ENCODE measurements at places on chromosomes 6 and 20.

GRCh38 chr6:148524976-148525375 is 182.3 kb downstream of the SASH1 start:
- H3K27ac ChIP-seq = peak overlapping the region; percentile 71
- H3K4me1 ChIP-seq = peaks cover 24% of the 10 kb centered on the region
- H3K36me3 ChIP-seq = peaks cover 50% of the 10 kb centered on the region
- H3K27me3 ChIP-seq = no peaks in the 10 kb centered on the region
- no peak overlapping the region for H3K4me3 ChIP-seq

DNA sequence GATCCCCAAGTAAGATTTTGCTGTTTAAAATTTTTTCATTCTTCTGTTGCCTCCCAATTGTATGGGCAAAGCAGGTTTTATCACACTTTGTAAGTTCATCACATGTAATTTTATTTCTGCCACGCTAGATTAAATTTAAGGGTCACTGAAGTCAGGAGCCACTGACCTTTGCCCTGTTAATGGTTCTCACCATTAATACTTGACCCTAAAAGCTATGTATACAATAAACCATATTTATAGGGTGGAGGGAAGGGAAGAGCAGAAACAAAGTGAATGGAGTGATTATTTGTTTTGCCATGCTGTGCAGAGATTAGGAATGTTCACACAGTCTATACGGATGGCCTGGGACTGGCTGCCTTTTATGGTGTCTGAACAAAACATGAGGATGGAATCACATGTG is 186.7 kb downstream of the BMP2 start:
- H3K36me3 ChIP-seq = no peaks in the 10 kb centered on the region
- no peaks in the 10 kb centered on the region for H3K4me1 ChIP-seq
- no peak for DNase-seq
- no peaks in the 10 kb centered on the region for H3K27me3 ChIP-seq
- no peak overlapping the region for H3K4me3 ChIP-seq
- H3K27ac ChIP-seq = no peak overlapping the region

- no peak for DNase-seq
- H3K27me3 ChIP-seq = no peaks in the 10 kb centered on the region
- H3K36me3 ChIP-seq = no peaks in the 10 kb centered on the region
- no peak overlapping the region for H3K27ac ChIP-seq
- H3K4me1 ChIP-seq = no peaks in the 10 kb centered on the region
Observed at GRCh38 chr6:148831531-148831930, 84.7 kb downstream of the UST start.

DNA sequence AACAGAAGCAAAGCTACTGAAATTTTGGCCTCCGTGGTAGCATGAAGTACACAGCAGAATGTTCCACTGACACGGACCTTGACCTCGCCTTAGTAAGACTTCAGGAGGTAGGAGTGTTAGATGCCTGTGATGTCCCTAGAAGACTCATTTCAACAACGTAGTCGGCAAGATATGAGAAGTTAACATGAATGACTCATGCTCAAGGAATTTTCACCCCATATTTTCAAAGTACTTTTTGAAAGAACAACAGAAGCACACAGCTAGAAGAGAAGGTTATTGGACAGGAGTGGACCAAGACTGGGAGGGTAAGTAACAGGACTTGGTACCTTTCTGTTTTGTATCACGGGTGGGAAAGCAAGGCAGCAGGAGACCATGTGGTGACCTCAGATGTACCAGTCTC is 78.0 kb downstream of the DZANK1 start:
- no peaks in the 10 kb centered on the region for H3K27me3 ChIP-seq
- no peak overlapping the region for H3K27ac ChIP-seq
- peaks cover 24% of the 10 kb centered on the region for H3K36me3 ChIP-seq
- no peak for DNase-seq

GRCh38 chr6:100553243-100553642 is 88.5 kb upstream of the SIM1 start:
- H3K27ac ChIP-seq = no peak overlapping the region
- DNase-seq = peak; percentile 2
- no peaks in the 10 kb centered on the region for H3K4me1 ChIP-seq
- no peak overlapping the region for H3K4me3 ChIP-seq
- no peaks in the 10 kb centered on the region for H3K36me3 ChIP-seq

DNA sequence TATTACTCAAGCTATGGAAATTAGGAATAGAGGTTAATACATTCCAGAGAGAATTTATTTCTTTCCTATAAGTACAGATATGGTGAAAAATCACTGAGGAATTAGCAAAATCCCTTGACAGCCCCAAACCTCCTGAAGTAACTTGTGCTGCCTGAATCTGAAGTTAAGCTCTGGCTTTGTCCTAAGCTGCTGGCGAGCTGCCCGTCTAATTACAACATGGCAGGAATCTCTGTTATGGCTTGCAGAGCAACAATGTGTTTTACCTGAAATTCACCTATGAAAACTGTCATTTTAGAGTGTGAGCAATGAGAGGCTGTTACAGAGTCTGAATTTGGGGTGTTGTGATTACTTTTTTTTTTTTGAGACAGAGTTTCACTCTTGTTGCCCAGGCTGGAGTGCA is 22.5 kb upstream of the IYD start:
- DNase-seq = peak; percentile 31
- H3K27me3 ChIP-seq = no peaks in the 10 kb centered on the region
- no peak overlapping the region for H3K4me3 ChIP-seq

- H3K36me3 ChIP-seq = no peaks in the 10 kb centered on the region
- no peak overlapping the region for H3K27ac ChIP-seq
- no peak for DNase-seq
- H3K4me1 ChIP-seq = no peaks in the 10 kb centered on the region
- no peaks in the 10 kb centered on the region for H3K27me3 ChIP-seq
Observed at GRCh38 chr6:21295506-21296240, 297.9 kb upstream of the SOX4 start.

DNA sequence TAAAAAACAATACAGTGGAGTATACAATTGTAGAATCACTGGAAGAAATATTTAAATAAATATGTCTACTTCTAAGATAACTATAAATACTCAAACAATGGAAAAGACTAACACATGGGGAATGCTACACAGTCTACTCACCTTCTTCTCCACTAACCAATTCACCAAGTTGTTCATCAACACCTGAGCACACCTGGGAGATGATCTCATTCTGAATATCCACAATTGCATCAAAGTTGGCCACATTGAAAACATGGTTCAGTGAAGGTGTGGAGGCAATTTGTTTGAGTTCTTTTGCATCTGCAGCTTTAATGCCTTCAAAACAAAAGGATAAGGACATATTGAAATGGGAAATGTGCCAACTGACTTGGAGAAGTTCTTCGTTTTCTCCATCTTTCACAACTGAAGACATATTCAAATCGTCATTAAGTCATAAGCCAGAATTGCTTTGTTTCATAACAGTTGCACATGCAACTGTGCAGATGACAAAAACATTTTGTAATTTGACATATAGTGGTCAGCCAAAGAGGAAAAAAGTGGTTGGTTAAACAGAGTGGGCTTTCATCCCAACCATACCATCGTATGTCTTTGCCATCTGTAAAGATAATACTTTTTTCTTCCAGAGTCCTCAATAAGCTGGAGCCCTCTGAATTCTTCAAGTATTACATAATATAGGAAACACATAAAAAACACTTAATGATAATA is 17.5 kb downstream of the COL12A1 start:
- no peak overlapping the region for H3K4me3 ChIP-seq
- no peaks in the 10 kb centered on the region for H3K27me3 ChIP-seq
- H3K27ac ChIP-seq = no peak overlapping the region

GRCh38 chr6:150576651-150577226 is 22.9 kb upstream of the PLEKHG1 start:
- DNase-seq = no peak
- H3K27me3 ChIP-seq = no peaks in the 10 kb centered on the region
- H3K36me3 ChIP-seq = no peaks in the 10 kb centered on the region
- H3K4me1 ChIP-seq = no peaks in the 10 kb centered on the region
- H3K27ac ChIP-seq = no peak overlapping the region

GRCh38 chr6:154996016-154996590 is 988 bp downstream of the TIAM2 start:
- H3K4me3 ChIP-seq = peak overlapping the region; percentile 60
- DNase-seq = no peak
- peaks cover 43% of the 10 kb centered on the region for H3K4me1 ChIP-seq
- H3K27ac ChIP-seq = peak overlapping the region; percentile 78

- H3K27ac ChIP-seq = peak overlapping the region; percentile 9
- H3K27me3 ChIP-seq = peaks cover 5% of the 10 kb centered on the region
- no peak for DNase-seq
- no peaks in the 10 kb centered on the region for H3K4me1 ChIP-seq
- H3K36me3 ChIP-seq = no peaks in the 10 kb centered on the region
Observed at GRCh38 chr20:1491860-1492642, 831 bp upstream of the SIRPB2 start.

DNA sequence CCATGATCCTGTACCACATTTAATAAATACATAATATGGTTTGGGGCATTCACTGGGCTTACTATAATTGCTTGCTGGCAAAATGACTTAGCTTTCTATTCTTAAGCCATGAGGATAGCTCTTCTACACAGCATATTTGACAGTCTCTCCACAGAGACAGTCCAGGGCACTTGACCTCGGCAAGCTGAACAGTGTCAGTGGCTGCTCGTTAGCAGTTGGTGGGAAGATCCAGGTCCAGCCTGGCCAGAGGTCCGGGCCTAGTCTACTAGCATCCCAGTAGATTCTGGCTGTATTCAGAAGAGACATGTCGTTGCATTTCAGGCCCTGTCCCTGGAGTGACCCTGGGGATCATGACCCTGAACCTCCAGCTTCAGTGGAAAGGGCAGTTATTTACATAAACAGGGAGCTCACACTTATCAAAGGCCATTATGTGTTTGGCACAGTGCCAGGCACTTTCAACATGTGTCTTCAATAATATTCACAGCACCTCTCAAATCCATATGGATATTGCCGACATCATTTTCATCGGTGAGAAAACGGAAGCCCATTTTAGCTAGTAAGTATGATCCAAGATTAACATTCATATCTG is 139.0 kb downstream of the IMPG1 start:
- no peak for DNase-seq
- H3K27me3 ChIP-seq = peaks cover 9% of the 10 kb centered on the region
- H3K27ac ChIP-seq = no peak overlapping the region
- H3K36me3 ChIP-seq = no peaks in the 10 kb centered on the region
- H3K4me1 ChIP-seq = peaks cover 11% of the 10 kb centered on the region

GRCh38 chr20:41837669-41838224 is 219.6 kb upstream of the CHD6 start:
- H3K36me3 ChIP-seq = no peaks in the 10 kb centered on the region
- H3K4me3 ChIP-seq = no peak overlapping the region
- DNase-seq = no peak

DNA sequence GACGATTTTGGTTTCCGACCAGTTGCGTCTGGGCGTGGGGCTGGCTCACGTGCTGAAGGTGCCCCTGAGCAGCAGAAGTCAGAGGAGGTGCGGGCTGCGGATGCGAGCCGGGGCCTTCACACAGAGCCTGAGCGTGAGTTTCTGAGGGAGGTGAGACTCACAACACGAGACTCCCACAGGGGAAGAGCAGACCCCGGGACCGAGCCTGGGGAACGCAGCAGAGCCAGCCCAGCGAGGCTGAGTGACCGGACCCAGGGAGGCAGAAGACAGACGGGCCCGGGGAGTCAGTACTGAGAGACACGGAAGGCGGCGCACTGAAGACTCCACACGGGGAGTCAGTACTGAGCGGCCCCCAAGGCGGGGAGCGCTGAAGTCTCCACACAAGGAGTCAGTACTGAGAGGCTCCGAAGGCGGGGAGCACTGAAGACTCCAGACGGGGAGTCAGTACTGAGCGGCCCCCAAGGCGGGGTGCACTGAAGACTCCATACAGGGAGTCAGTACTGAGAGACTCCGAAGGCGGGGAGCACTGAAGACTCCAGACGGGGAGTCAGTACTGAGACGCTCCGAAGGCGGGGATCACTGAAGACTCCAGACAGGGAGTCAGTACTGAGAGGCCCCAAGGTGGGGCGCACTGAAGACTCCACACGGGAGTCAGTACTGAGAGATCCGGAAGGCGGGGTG is 77.8 kb downstream of the DLL1 start:
- H3K27me3 ChIP-seq = peaks cover 32% of the 10 kb centered on the region
- no peaks in the 10 kb centered on the region for H3K36me3 ChIP-seq
- DNase-seq = no peak

DNA sequence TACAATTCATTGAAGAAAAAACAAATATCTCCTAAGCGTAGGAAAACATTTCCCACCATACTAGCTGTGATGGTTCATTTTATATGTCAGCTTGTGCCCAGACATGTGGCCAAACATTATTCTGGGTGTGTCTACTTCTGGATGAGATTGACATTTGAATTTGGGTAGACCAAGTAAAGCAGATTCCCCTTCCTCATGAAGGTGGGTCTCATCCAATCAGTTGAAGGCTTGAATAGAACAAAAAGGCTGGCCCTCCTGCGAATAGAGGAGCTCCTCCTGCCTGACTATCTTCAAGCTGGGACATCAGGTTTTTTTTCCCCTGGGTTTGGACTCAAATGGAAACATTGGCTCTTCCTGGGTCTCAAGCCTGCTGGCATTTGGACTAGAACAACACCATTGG is 113.6 kb downstream of the DHX35 start:
- no peaks in the 10 kb centered on the region for H3K4me1 ChIP-seq
- H3K4me3 ChIP-seq = no peak overlapping the region
- H3K36me3 ChIP-seq = no peaks in the 10 kb centered on the region

DNA sequence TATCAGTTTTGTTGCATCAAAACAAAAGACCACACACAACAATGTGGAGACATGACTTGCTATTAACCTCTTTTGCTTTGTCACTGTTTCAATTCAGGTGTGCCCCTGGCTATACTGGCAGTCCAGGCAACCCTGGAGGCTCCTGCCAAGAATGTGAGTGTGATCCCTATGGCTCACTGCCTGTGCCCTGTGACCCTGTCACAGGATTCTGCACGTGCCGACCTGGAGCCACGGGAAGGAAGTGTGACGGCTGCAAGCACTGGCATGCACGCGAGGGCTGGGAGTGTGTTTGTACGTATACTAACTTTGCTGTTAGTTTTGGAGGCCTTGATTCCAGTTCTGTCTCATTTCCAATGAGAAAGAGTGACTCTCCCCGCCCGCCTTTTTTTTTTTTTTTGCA is 356.9 kb downstream of the ARHGAP18 start:
- H3K4me1 ChIP-seq = no peaks in the 10 kb centered on the region
- no peaks in the 10 kb centered on the region for H3K27me3 ChIP-seq
- peak; percentile 23 for DNase-seq
- H3K4me3 ChIP-seq = no peak overlapping the region
- H3K27ac ChIP-seq = no peak overlapping the region

- no peak for DNase-seq
- H3K36me3 ChIP-seq = no peaks in the 10 kb centered on the region
- H3K4me1 ChIP-seq = no peaks in the 10 kb centered on the region
- no peak overlapping the region for H3K4me3 ChIP-seq
- no peak overlapping the region for H3K27ac ChIP-seq
- no peaks in the 10 kb centered on the region for H3K27me3 ChIP-seq
Observed at GRCh38 chr6:165117121-165117520, 192.3 kb downstream of the C6orf118 start.

GRCh38 chr6:163583558-163583957 is 169.0 kb downstream of the QKI start:
- no peak overlapping the region for H3K4me3 ChIP-seq
- no peaks in the 10 kb centered on the region for H3K27me3 ChIP-seq
- DNase-seq = no peak
- no peaks in the 10 kb centered on the region for H3K4me1 ChIP-seq
- H3K27ac ChIP-seq = no peak overlapping the region

GRCh38 chr20:46255440-46256104 is 52.7 kb downstream of the CDH22 start:
- DNase-seq = peak; percentile 90
- H3K27ac ChIP-seq = no peak overlapping the region
- no peaks in the 10 kb centered on the region for H3K36me3 ChIP-seq
- H3K27me3 ChIP-seq = peaks cover 16% of the 10 kb centered on the region

GRCh38 chr20:37749620-37750403 is 56.0 kb downstream of the CTNNBL1 start:
- no peaks in the 10 kb centered on the region for H3K27me3 ChIP-seq
- H3K36me3 ChIP-seq = peaks cover 20% of the 10 kb centered on the region
- no peak overlapping the region for H3K4me3 ChIP-seq
- H3K27ac ChIP-seq = no peak overlapping the region
- H3K4me1 ChIP-seq = no peaks in the 10 kb centered on the region
